ENCODE measurements at places on chromosomes 12 and 14.

DNA sequence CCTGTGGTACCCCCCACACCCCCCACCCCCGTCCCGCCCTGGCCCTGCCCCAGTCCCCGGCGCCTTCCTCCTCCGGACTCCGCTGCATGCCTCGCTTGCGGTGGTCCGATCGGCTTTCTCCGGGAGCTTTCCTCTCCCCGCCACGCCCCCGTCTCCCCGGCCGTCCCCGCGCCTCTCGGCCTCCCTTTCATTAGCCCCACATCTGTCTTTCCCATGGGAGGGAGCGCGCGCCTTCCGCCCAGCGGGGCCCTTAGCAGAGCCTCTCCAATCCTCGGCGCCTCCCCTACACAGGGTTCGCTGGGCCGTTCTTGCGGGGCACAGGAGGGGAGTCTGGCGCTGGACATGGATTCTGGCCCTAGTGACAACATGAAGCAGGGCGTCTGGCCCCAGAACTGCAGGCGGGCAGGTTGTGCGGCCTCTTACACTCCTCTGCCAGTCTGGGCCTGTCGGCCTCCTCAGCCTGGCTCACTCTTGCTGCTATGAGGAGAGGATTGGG, 1.5 kb upstream of the EFS start:
- no peak for DNase-seq

- no peak for DNase-seq
Observed at GRCh38 chr12:110137786-110138185, 13.6 kb downstream of the IFT81 start.

DNA sequence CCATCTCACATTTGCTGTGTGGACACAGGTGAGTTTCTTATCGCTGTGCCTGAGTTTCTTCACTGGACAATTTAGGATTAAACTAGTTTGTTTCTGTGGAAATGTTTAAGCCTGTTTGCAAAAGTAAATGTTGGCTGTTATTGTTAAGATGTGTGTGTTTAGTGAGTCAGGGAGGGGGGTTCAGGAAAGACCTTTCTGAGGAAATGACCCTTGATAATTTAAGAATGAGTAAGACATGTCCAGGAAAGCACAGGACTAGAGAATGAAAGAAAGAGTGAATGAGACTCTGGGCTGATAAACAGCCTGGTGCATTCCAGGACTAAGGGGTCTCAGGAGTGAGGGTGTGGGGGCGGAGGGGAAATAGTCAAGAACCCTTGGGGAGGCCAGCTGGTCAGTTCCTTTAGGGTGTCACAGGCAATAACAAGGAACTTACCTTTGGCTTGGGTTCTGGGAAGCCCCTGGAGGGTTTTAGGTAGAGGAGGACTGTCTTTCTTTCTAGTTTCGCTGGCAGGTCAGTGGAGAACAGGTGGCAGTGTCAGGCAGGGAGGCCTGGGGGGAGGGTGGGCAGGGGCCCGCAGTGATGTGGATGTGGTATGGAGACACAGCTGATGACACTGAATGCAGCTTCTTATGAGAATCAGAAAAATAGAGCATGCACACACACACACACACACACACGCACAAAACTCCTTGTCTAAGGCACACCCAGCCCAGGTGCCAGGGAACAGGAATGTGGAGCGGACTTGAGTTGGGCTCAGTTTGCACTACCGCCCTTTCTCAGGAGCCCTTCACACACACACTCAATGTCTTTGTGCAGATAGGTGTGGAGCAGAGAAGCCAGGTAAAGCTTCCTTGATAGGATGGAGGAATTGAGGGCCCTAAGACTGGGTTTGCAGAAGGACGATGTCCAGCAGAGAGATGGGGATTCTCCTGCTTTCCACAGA, 1005.5 kb downstream of the VRK1 start:
- DNase-seq = no peak

GRCh38 chr12:14668591-14668990, 27.8 kb downstream of the GUCY2C start:
- DNase-seq = no peak

- no peak for DNase-seq
Observed at GRCh38 chr14:61736751-61737150, 25.5 kb upstream of the SNAPC1 start.

GRCh38 chr14:50734950-50735695, 67.0 kb upstream of the SAV1 start:
- DNase-seq = no peak

- DNase-seq = no peak
Observed at GRCh38 chr12:91203610-91204009, 21.0 kb upstream of the DCN start.

DNA sequence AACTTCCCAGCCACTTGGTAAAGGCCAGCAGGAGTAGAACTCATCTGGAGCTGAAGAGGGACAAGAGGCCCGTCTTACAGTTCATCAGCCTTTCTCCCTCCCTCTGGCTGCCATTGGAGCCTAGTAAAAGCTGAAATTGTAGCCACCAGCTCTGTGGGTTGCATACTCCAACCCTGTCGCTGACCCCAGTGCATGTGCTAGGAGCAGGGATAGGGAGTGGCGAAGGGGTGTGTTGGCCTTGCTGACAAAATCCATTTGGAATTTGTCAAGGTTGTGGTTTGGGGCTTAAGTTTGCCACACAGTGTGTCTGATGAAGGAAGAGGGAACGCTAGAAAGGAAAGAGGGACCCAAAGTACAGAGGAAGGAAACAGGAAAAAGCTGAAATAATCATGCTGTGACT, 4.0 kb upstream of the ARF3 start:
- no peak for DNase-seq

GRCh38 chr14:32710731-32711680, 227.7 kb upstream of the NPAS3 start:
- no peak for DNase-seq

GRCh38 chr14:32698831-32699230, 239.8 kb upstream of the NPAS3 start:
- no peak for DNase-seq

DNA sequence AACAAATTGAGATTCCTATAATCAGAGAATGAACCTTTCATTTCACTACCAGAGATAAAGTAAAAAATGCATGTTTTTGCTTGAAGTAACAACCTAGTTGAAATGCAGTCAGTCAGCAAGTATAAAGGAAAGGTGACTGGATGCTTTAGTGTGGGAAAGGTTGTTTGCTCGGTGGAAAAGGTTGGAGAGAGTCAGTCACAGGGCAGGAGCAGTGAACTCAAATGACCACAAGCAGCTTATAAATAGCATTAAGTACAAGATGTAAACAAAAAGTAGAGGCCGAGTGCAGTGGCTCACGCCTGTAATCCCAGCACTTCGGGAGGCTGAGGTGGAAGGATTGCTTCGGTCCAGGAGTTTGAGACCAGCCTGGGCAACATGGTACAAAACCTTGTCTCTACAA, 98.1 kb upstream of the FGD4 start:
- no peak for DNase-seq

DNA sequence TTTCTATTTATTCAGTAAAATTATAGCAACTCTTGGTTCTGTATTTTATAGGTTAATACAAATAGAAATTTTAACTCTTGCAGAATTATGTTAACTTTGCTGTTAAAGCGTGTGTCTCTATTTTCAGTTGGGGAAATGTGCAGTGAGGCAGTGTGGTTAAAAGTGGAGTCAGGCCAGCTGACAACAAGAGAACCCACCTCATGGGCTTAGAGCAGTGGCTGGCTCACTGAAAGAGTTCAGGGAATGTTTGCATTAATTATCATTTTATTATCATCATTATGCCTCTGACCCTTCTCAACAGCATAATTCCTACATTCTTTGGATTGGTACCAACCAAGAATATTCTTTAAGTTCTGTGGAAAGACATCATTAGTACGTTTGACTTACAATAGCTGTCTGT, 163.8 kb downstream of the DERA start:
- no peak for DNase-seq

- no peak for DNase-seq
Observed at GRCh38 chr12:46617167-46617566, 208.6 kb downstream of the SLC38A4 start.

DNA sequence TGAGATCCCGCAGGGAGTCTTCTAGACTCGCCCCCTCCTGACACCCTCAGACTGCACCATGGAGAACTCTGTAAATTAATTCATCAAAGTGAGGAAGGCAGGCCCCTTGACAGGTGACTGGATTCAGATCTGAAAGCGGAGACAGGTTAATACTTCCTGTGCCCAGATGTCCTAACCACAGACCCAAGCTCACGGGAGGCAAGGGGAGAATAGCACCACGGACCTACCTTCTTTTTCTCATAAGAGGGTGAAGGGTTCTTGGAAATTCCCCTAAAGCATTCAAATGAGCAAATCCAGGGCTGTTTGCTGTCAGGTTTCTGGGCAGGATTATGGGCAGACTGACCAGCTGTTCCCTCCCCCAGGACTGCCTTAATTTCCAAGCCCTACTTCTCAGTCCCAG, 170.0 kb downstream of the ZFP36L1 start:
- DNase-seq = peak; percentile 60

GRCh38 chr12:108338915-108339657, at the start of gene CMKLR1:
Gene CMKLR1, minus strand, starts transcription at chr12:108339311. Its CDS starts 45,720 bp downstream, at chr12:108293591.
- DNase-seq = no peak

DNA sequence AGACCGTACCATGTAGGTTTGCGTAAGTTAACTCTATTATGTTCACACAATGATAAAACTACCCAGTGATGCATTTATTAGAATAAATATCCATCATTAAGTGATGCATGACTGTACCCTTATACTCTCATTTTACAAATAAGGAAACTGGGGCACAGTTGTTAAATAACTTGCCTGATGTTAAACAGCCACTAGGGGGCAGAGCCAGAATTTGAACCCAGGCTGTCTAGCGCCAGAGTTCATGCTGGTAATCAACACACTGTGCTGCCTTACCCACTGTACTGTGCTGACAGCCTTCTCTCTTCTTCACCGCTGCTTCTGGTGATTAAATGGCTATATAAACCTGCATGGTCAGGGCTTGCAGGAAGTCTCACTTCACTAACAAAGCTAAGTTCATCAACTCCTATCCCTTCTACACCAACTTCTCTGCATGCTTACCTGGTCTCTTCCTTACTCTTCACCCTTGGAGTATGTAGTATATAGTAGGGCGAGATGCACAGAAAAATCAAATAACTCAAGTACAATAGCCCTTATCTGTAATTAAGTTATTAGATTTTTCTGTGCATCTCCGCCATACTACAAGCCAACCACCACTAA, 43.6 kb upstream of the APPL2 start:
- DNase-seq = no peak

- no peak for DNase-seq
Observed at GRCh38 chr12:77189458-77189857, 124.1 kb upstream of the E2F7 start.

- DNase-seq = no peak
Observed at GRCh38 chr12:80154261-80154660, 54.9 kb downstream of the OTOGL start.

- DNase-seq = no peak
Observed at GRCh38 chr12:27651201-27651600, 45.0 kb upstream of the REP15 start.

GRCh38 chr14:102661614-102662013, 69.2 kb downstream of the RCOR1 start:
- DNase-seq = no peak

- DNase-seq = no peak
Observed at GRCh38 chr12:51202718-51203117, 15.1 kb downstream of the POU6F1 start.

GRCh38 chr14:88590173-88590572, 27.3 kb downstream of the ZC3H14 start:
- no peak for DNase-seq

DNA sequence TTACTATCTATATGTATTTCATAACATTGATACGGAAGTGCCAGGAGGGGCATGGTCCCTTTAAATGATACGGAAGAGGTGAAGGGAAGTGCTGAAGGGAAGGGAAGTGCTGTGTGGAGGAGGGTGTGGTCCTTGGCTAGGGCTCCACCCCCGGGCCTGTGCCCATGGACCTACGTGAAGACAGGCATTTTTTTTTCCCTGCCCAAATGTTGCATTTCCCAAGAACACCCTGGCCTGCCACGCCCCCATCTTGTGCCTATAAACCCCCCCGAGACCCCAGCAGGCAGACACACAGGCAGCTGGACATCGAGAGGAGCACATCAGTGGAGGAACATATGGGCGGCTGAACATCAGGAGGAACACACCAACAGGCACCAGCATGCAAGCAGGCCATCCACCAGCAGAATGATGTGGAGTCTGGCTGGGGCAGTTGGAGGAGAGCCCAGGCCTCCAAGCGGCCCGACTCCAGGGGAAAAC, 134.1 kb downstream of the SLC41A2 start:
- no peak for DNase-seq

DNA sequence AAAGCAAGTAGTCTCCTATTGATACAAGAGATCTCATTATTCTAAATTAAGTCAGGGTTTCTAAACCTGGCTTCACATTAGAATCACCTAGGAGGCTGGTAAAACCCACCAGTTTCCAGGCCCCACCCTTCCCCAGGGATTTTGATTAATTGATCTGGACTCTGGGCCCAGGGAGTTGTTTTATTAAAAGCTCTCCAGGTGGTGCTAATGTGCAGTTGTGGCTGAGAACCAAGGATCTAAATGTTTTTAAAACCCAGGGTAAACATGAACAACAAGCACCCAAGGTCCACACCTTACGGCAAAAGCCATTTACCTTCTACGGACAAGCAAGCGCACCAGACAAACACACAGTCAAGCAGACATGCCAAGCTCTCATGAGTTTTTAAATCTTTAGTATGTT, 73.9 kb downstream of the SLC2A13 start:
- DNase-seq = no peak

GRCh38 chr12:108315486-108316105, 23.5 kb downstream of the CMKLR1 start:
- DNase-seq = no peak

DNA sequence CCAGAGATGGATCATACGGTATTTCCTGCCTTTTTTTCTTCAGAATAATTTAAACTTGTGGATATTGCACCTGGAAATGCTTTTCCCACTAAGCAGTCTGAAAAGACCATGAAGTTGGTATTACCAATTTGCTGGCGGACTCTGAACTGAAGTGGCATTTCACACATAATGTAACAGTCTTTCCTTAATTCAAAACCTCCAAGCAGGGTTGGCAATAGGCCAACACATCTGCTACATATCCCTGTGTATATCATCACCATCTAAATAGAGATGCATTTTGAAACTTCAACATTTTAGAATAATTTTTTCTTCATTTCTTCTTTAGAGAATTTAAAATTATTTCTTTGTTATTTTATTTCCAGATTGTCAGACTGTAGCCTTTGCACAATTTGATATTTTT, 100.5 kb downstream of the TSPAN8 start:
- DNase-seq = no peak

DNA sequence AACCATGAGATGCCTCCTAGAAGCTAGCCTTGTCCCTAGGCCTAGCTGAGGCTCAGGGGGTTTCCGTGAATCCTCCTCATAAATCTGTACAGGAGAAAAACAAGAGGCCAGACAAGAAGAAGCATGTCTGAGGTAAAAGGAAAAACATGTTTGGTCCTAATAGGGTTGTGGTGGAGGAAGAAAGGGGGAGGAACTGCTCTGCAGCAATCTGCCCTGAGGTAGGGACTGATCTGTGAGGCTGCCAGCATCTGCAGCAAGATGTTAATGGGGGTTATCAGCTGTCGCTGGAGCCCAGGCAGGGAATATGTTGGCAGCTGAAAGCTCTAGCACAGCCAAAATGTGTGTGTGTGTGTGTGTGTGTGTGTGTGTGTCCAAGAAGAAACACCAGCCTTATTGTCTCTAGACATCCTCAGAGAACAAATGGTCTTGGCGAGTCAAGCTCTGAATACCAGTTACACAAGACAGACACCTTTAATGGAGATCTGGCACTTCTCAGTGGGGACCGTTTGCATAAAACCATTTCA, 218.5 kb downstream of the NUAK1 start:
- no peak for DNase-seq

GRCh38 chr12:111953455-111953854, 59.5 kb downstream of the TMEM116 start:
- no peak for DNase-seq

GRCh38 chr12:106065506-106065905, 73.2 kb downstream of the NUAK1 start:
- peak; percentile 56 for DNase-seq
